ENCODE measurements at places on chromosomes 12 and 14.

DNA sequence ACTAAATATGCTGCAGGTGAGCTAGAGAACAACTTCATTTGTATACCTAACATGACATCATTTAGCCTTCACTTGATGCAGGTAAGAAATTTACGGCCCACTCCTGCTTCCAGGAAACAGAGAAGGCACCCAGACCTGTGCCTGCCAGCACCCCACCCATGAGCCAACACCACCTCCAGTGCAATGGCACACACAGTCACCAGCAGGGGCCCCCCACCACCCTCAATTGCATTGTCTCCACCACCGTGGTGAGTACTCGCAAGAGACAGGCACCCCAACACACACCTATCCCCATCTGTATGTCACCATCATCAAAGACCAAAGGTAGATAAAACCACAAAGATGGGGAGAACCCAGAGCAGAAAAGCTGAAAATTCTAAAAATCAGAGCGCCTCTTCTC, 107.6 kb downstream of the KLHL28 start:
- H3K4me3 ChIP-seq = no peak overlapping the region
- no peak overlapping the region for H3K27ac ChIP-seq
- no peaks in the 10 kb centered on the region for H3K4me1 ChIP-seq
- no peaks in the 10 kb centered on the region for H3K27me3 ChIP-seq
- H3K36me3 ChIP-seq = no peaks in the 10 kb centered on the region
- DNase-seq = no peak

GRCh38 chr12:78530100-78530765, 334.3 kb upstream of the SYT1 start:
- H3K27ac ChIP-seq = no peak overlapping the region
- DNase-seq = peak; percentile 9
- H3K4me1 ChIP-seq = no peaks in the 10 kb centered on the region
- H3K4me3 ChIP-seq = no peak overlapping the region
- H3K36me3 ChIP-seq = no peaks in the 10 kb centered on the region
- no peaks in the 10 kb centered on the region for H3K27me3 ChIP-seq

DNA sequence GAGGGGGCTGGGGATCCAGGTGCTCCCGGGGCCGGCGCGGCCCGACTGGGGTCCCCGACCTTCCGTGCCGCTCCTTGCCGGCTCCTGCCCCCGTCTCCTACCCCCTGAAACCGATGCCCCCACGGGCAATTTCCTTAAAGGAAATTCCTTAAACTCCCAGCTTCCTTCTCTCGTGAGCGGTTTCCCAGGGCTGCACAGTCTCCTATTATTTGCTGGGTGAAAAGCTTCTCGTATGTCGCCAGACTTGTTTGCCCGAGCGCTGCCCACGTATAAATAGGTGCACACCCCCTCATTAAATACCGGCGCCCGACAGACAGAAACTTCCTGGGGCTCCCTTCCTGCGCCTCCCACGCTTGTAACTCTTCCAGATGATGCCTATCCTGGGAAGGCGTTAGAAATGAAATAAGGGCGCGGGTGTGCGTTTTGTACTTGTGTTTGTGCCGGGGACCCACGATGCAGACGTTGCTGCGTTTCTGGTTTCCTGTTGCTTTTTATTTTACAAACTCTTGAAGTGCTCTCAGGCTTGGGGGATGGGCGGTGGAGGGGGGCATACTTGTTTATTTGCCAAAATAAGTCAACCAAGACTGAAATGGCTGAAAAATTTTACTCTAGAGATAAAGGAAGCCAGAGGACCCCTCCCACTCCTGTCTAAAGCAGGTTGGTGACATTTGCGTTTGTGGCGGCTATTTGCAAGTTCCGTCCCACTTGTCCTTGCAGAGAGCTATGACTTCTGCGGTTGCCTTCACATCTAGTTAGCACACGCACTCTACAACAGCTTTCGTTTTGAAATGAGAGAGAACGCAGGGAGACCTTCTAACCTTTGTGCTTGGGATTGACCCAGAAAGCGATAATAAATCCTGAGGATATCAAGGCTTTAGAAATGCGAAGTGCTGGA, 1.0 kb downstream of the HIP1R start:
- peaks cover 24% of the 10 kb centered on the region for H3K27me3 ChIP-seq
- no peak overlapping the region for H3K27ac ChIP-seq
- no peak for DNase-seq

DNA sequence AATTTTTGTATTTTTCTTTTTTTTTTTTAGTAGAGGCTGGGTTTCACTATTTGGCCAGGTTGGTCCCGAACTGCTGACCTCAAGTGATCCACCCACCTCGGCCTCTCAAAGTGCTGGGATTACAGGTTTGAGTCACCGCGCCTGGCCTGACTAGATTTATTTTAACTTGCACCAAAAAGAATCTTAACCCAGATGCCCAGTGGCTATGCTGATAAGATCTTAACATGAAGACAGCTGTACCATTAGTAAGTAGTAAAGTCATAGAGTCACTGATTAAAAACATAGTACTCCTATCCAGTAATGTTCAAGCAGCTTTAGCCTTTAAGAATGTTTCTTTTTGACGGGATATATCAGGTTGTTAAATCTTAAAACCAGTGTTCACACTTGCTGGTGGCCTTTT, 1061.8 kb upstream of the FLRT2 start:
- DNase-seq = no peak
- H3K27ac ChIP-seq = no peak overlapping the region
- H3K27me3 ChIP-seq = no peaks in the 10 kb centered on the region
- H3K4me3 ChIP-seq = no peak overlapping the region
- no peaks in the 10 kb centered on the region for H3K4me1 ChIP-seq
- H3K36me3 ChIP-seq = no peaks in the 10 kb centered on the region

GRCh38 chr14:68822132-68822651, 29.3 kb upstream of the ZFP36L1 start:
- no peaks in the 10 kb centered on the region for H3K36me3 ChIP-seq
- no peak overlapping the region for H3K4me3 ChIP-seq
- no peak for DNase-seq
- H3K27ac ChIP-seq = no peak overlapping the region
- no peaks in the 10 kb centered on the region for H3K27me3 ChIP-seq

- no peaks in the 10 kb centered on the region for H3K4me1 ChIP-seq
- peak; percentile 27 for DNase-seq
Observed at GRCh38 chr14:51554953-51555352, 96.8 kb upstream of the FRMD6 start.

GRCh38 chr12:67391034-67391433, 121.9 kb downstream of the CAND1 start:
- no peak overlapping the region for H3K27ac ChIP-seq
- H3K4me3 ChIP-seq = no peak overlapping the region
- H3K36me3 ChIP-seq = no peaks in the 10 kb centered on the region
- peaks cover 12% of the 10 kb centered on the region for H3K4me1 ChIP-seq
- no peaks in the 10 kb centered on the region for H3K27me3 ChIP-seq

- H3K27ac ChIP-seq = peak overlapping the region; percentile 65
- no peak overlapping the region for H3K4me3 ChIP-seq
- H3K27me3 ChIP-seq = no peaks in the 10 kb centered on the region
- no peaks in the 10 kb centered on the region for H3K36me3 ChIP-seq
Observed at GRCh38 chr12:93536111-93536765, 36.2 kb upstream of the SOCS2 start.

DNA sequence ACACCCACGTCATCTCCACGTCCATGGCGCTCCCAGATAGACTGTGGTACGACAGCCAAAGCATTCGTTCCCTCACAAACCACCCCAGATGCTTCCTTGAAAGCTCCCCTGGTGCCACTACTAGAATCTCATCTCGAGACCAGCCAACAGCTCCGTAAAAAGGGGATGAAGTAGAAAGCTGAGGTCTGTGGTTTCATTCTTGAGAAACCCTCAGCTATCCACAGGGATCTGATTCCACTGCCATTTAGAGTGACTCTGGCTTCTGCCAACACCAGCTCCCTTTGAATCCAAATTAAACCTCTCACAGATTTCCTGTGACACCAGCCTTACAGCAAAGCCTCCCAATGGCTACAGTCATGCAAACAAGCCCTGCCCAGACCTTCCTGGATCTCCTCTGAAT, 18.5 kb upstream of the FOXN3 start:
- no peak overlapping the region for H3K4me3 ChIP-seq
- H3K4me1 ChIP-seq = no peaks in the 10 kb centered on the region
- H3K27ac ChIP-seq = no peak overlapping the region
- no peaks in the 10 kb centered on the region for H3K27me3 ChIP-seq
- peak; percentile 17 for DNase-seq

DNA sequence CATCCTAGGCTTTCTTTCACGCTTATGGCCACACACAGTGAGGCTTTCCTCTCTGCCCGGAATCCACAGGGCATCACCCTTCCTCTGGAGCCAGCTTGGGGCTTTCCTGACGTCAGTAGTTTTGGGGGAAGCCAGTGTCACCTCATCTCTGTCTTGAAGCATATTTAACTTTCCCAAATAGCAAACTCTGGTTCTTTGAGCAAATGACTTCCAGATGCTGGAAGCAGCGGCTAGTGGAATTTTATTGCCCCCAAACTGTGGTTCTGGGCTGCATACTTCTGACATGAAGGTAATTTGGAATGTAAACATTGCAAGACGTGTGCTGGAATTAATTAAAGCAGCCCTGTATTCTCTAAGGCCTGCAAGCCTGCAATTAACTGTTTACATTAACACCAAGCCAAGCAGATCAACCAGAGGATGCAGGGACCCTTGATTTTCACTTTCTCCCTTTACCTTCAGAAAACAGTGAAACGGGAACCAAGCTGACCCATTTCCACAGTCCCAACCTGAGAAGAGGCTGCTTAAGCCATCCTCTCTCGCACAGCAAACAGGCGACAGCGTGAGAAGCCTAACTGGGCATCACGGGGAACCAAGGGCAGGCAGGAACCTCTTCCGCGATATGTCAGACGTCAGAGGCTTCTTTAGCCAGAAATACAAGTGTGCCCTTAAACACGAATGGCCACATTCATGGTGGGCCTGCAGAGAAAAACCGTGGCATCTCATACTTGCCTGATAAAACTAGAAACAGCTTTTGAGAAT, 258.4 kb downstream of the CACNA1C start:
- DNase-seq = no peak
- no peaks in the 10 kb centered on the region for H3K4me1 ChIP-seq
- no peak overlapping the region for H3K4me3 ChIP-seq
- no peak overlapping the region for H3K27ac ChIP-seq

DNA sequence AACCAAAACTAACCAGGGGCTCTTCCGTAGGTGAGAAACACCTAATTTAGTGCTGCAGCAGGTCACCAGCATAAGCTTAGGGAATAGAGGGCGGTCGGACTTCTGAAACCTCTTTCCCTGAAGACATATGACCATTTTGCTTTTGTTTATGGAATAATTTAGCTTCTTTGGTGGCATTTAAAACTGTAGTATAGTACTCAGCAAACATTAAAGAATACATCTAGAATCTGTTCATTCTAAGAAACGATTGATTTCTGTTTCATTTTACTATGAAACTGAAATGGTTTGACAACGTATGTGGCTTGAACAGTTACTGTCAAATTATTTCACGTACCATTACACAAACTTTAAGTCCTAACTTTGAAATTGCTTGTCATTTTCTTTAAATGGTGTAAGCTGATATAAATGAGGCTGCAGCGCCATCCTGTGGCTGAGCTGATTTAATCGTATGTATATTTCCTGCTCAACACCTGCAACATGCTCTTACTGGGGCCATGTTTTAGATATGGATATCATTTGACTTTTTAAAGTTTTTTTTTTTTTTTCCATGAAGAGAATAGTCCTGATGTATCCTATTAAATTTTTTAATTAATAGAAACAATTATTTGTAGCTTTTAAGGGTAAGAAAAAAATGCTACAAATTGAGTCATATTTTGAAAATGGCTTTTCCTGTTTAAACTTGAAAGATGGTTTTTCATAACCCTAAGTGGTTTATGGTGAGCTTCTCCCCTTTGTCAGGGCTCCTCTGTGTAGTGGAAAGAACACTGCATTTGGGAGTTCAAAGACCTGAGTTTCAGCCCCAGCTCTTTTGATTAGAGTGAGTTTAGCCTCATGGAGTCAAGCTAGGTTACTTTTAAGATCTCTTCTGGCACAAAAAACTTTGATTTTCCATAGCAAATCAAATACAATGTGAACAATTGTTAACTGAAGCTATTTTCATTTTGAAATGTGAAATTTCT, 27.4 kb downstream of the CFAP54 start:
- DNase-seq = peak; percentile 84
- no peaks in the 10 kb centered on the region for H3K4me1 ChIP-seq
- H3K27me3 ChIP-seq = no peaks in the 10 kb centered on the region
- no peak overlapping the region for H3K27ac ChIP-seq
- no peaks in the 10 kb centered on the region for H3K36me3 ChIP-seq

DNA sequence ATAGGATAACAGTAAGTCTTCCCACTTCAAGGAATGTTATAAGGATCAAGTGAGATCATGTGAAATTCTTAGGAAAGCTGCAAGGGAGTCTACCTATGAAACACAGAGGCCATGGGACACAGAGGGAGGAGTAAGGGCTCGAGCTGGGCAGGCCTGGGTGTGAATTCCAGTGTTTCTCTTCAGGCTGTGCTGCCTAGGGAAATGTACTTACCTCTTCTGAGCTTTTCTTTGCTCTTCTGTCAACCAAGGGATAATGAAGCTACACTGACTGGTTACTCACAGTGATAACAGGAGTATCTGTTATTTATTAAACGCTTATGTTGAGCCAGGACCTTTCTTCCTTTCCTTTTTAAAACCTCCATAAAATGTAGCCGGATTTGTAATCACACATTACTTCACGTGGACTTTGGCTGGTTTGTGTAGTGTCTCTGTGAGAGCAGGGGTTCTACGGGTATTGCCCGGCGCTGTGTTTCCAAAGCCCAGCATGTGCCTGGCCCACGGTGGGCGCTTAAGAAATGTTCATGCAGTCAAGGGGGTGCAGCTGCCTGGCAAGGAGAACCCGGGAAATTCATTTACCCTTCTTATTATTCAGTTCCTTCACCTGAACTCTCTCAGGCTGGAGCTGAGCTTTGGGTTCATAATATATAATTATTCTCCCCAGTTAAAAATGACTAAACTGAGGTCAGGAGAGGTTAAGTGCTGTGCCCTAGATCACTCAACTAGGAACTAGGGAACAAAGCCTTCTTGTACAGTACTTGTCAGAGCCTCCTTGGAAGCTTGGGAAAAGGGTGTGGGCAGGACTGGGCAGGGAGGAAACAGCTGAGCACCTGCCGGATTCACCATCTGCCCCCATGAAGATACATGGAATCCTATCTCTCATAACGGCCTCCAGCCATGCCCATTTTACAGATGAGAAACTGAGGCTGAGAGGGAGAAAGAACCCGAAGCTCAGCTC, 214.2 kb downstream of the CACNA1C start:
- H3K27ac ChIP-seq = no peak overlapping the region
- no peaks in the 10 kb centered on the region for H3K36me3 ChIP-seq
- H3K4me1 ChIP-seq = peaks cover 14% of the 10 kb centered on the region
- no peaks in the 10 kb centered on the region for H3K27me3 ChIP-seq
- H3K4me3 ChIP-seq = no peak overlapping the region

- H3K27ac ChIP-seq = no peak overlapping the region
- no peaks in the 10 kb centered on the region for H3K27me3 ChIP-seq
- no peak overlapping the region for H3K4me3 ChIP-seq
- H3K36me3 ChIP-seq = no peaks in the 10 kb centered on the region
- peaks cover 6% of the 10 kb centered on the region for H3K4me1 ChIP-seq
Observed at GRCh38 chr14:70021548-70022220, 142.5 kb downstream of the SMOC1 start.

- H3K27ac ChIP-seq = no peak overlapping the region
- no peaks in the 10 kb centered on the region for H3K27me3 ChIP-seq
- no peaks in the 10 kb centered on the region for H3K36me3 ChIP-seq
- DNase-seq = no peak
Observed at GRCh38 chr14:29108908-29109307, 342.3 kb downstream of the FOXG1 start.

GRCh38 chr12:129830796-129831195, 73.0 kb downstream of the TMEM132D start:
- DNase-seq = peak; percentile 2
- no peaks in the 10 kb centered on the region for H3K4me1 ChIP-seq
- no peak overlapping the region for H3K4me3 ChIP-seq
- H3K36me3 ChIP-seq = no peaks in the 10 kb centered on the region
- no peak overlapping the region for H3K27ac ChIP-seq
- no peaks in the 10 kb centered on the region for H3K27me3 ChIP-seq

- no peaks in the 10 kb centered on the region for H3K36me3 ChIP-seq
- H3K27me3 ChIP-seq = no peaks in the 10 kb centered on the region
- no peak overlapping the region for H3K4me3 ChIP-seq
- H3K4me1 ChIP-seq = no peaks in the 10 kb centered on the region
Observed at GRCh38 chr14:101192661-101193000, 289.1 kb upstream of the RTL1 start.
